ENCODE measurements at places on chromosomes 7 and 10. TPM values are rescaled to one million over a fixed set of nuclear protein-coding genes. Genes with fewer than 3 reads are reported as not detected.
A peak's percentile ranks its signal among the peaks of the same experiment; 100 is the strongest.

DNA sequence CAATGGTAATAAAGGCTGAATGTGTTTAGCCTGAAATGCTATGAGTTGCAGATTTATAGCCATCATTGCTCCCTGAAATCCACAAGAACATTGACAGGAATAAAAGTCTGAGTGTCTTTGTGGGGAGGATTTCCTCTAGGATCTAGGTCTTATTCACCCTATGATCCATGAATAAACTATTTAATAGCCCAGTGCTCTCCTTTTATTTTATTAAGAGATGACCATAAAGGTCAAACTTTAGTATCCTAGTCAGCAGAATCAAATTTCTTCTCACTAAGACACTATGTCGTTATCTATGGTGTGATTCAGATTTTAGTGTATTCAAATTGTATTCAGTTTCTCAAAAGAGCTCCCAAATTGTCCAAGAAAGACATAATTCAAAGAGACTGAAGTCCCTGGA is 67.8 kb upstream of the AKR1E2 start:
- DNase-seq, result peak; percentile 33

DNA sequence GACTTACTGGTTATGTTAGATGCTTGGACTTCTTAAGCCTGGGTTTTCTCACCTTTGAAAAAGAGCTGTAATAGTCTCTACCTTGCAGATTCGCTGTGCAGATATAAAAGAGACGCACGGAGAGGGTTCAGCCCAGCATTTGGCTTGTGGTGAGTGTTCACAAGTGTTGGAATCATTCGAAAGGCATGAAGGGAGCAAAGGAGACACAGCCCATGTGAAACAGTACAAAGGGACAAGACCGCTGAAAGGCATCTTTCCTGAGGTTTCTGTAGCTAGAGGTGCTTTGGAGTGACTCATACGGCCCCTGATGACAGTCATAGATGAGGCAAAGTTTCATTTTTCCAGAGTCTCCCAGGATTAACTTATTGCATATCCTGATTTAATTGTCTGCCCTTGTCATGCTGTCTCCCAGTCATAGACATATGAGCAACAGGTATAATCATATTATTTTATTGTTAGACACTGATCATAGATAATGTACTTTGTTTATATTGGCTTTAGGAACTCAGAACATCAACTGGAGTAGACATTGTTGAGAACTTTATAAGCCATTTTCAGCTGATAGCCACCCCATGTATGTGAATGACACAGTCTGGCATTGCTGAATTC is 171.1 kb downstream of the ADRA2A start:
- no peak for DNase-seq

DNA sequence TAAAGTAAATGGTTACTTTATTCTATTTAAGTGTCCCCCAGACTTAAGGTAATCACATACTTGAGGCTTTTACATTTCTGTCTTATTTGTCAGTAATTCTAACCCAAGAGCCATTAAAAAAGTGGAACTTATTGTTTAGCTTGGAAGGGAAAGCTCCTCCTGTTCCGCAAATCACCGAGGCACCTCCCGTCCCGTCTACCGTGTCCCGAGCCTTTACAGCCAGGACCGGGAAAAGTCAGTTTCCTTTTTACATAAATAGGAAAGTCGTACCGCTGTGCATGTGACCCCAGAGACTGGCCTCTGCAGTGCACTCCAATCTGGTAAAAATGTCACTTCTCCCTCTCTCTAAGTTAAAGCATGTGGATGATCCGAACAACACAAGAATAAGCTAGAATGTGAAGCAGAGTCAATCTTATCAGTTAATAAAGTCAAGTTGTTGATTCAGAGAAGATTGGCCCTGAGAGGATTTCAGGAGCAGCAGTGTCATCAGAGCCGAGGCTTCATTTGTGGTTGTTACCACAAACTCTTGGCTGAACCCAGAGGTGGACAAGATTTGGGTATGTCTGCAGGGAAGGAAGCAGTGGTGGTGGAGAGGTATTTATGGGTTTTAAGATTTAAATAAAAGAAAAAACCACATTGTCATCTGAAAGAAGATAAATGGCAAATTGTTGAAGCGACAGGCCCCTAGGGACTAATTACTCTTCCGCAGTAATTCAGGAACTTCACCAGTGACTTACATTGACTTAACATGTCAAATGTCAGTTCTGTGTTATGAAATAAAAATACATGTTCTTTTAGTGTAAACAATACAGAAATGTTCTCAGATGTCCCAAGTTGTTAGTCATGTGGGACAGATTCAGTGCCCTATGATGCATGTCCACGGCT is 316.6 kb upstream of the ZNF32 start:
- peak; percentile 26 for DNase-seq

- DNase-seq, result no peak
These were observed 68.8 kb downstream of the SPAG6 start for GRCh38 chr10:22414146-22414545.

DNA sequence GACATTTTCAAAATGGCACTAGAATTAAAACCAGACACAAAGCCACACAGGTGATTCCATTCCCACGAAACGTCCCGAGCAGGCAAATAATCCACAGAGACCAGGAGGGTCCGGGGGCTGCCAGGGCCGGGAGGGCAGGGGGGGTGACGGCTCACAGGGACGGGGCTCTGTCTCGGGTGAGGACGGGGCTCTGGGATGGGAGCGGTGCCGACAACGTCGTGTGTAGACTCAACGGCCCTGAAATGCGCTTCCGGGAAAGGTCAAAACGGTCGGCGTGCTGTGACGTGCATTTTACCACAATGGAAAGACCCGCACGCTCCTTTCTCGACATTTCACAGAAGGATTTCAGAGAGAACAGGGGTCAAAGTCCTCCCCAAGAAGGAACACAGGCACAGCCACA is 63.3 kb upstream of the PDGFA start:
- DNase-seq, result no peak

- peak; percentile 91 for DNase-seq
These were observed 166.0 kb downstream of the SNX13 start for GRCh38 chr7:17774248-17774647.

- DNase-seq, result no peak
These were observed 15.8 kb upstream of the SAMD8 start for GRCh38 chr10:75095631-75096030.

- no peak for DNase-seq
These were observed 103.9 kb downstream of the CDK6 start for GRCh38 chr7:92732316-92733036.

GRCh38 chr10:78533776-78534175 is 500.1 kb downstream of the RPS24 start:
- DNase-seq, result no peak

DNA sequence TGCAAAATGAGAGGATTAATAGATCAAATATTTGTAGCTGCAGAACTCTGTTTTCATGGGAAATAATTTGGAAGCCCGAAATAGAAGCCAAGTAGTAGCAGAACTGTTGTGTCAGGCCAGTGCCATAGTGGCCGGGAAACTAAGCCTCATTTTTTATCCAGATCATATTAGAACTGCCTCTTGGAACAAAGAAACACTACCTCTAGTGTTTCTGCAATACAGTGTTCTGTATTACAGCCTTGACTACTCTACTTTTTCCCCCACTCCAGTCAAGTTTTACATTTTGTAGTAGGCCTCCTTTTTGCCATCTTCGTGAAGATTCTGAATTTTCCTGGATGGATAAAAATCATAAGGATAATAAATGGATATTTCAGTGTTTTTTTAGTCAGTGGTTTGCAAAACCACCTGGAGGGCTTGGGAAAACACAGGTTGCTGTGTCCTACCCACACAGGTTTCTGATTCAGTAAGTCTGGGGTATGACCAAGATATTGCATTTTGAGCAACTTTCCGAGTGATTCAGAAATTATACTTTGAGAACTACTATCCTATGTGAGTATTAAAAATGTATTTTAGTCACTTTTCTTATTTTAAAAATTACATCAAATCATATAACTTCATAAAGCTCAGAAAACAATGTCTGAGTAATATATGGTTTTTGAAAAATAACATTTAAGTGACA is 326.2 kb upstream of the KAT6B start:
- no peak for DNase-seq

DNA sequence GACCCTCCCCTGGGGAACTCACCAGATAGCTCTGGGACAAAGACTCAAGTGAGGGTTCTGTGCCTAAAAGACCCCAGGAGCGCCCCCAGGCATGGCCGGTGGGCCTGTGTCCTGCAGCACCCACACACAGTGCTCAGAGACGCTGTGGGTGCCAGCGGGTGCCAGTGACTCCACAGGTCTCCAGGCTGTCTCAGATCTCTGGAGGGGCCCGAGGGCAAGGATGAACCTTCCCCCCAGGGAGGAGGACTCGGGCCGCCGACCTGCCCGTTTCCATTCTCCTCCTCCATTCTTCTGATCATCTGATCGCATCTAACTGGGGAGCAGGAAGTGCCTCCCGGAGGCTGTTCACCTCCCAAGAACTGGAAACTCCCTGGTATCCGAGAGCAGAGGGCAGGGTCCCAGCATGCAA is 980 bp downstream of the ADAM8 start:
- DNase-seq, result no peak

DNA sequence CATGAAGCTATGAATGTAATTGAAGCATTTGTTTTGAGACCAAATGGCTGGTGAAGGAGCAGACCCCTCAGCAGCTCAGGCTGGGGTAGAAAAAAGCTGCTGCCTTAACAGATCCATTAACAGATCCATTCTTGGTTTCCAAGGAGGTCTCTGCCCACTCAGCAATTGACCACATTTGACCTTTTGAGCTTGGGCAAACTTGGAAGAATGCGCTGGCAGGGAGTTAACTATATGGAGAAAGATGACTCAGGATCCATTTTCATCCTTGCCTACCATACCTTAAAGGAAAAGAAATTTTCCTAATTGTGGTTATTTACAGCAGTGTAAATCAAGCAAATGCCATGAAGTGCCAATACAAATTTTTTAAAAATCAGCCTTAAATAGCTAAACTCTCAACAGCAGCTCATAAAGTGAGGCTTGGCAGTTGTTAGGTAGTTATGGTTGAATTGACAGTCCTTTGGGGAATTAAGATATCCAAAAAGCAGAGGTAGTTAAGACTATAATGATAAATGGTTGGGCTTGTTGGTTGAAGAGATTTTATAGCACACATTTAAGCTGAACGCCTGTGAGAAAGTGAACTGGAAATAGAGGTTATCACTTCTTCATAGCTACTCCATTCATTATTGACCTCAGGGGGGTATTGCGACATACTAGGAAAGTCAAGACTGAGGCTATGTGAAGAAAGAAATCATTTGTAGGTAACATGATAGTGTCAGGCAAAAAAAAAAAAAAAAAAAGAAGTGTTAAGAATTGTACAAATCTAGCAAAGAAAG is 83.9 kb downstream of the MKX start:
- DNase-seq, result no peak

DNA sequence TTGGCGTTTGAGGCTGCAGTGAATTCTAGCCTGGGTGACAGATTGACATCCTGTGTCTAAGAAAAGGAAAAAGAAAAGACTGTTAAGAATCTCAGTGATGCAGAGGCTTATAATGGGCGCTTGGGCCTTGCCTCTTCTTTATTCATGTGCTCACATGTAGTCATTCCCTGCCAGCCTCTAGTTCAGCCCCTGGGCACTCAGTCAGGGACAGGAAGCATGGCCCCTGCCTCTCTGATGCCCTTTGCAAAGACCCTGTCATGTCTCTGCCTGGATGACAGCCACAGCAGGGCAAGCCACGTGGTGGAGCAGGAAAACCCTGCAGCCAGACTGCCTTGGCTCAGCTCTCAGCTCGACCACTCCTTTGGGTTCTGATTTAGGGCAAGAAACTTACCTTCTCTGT is 368.9 kb downstream of the RPS24 start:
- DNase-seq, result no peak

- DNase-seq, result peak; percentile 84
These were observed 41.1 kb downstream of the SIRT1 start for GRCh38 chr10:67925449-67926005.

GRCh38 chr10:44498222-44498621 is 113.3 kb upstream of the CXCL12 start:
- DNase-seq, result no peak

DNA sequence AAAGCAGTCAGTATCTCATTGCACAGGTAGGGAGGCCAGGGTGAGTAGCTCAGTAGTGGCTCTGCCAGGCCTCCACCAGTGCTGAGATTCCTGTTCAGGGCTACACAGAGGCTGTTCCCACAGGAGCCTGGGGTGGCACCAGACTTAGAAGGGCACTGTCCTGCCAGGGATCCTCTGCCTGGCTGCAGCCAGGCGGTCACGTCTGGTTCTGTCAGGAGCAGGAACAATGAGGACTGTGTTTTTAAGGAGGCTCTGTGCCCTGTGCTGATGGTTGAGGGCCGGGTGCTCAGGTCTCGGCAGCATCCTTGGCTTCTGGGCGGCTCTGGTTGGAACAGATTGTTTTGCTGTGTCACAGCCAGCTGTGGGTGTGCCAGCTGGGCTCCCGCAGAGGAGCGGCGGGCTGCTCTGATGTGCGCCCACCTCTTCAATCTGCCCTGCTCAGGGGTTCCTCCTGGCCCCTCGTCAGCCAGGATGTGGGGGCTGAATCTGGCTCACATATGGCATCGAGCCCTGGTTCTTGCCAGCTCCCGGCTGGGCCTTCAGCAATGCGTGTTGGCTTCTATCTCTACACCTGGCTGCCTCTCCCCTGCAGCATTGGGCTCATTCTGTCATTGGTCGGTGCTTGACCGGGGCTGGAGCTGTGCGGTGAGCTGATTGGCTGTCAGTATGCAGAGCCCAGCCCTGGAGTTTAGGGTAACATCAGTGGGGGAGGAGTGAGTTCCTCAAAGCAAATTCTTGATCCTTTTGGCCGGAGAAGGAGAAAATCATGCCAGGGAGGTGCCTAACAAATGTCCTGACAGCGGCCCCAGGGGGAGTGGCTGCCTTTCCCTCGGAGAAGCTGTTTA is 41.2 kb downstream of the TACR2 start:
- no peak for DNase-seq

- peak; percentile 64 for DNase-seq
These were observed 99.4 kb downstream of the CCDC3 start for GRCh38 chr10:12902135-12902572.

DNA sequence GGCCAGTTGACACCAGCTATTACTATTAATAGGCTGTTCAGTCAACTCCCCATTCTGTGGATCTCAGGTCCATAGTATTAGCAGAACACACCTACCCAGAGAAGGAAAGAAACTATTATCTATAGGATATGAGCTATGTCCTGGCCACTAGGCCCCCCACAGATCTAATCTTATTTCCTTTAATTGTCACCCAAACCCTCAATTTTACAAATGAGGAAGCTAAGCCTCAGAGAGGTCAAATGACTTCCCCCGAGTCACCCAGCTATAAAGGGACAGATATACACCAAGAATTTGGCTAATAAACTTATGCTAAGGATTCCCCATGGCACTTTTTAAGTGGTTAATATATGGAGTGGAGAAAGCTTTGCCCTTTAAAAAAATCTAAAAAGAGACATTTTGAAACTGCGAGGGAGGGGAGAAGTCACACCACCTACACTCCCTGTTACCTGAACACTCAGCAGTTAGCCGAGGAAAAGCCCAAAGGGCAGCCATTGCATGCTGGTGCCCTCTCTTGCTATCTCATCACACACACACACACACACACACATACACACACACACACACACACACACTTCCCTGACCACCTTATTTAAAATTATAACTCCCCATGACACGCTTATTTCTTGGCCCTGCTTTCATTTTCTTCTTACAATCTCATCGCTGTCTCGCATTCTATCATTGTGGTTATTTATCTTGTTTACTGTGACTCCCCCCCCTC is 157.0 kb upstream of the ADO start:
- DNase-seq, result no peak

- no peak for DNase-seq
These were observed 132.7 kb upstream of the KCNMA1 start for GRCh38 chr10:77770081-77770867.

The ICA1 gene
- total RNA-seq, result not detected

The DPP6 gene
- not detected for total RNA-seq

The CALHM3 gene
- not detected for total RNA-seq

The FKBP6 gene
- not detected for total RNA-seq

The CLEC2L gene
- total RNA-seq, result not detected

The CFTR gene
- under 0.01 TPM for total RNA-seq

The MRPS17 gene
- total RNA-seq, result 15.2 TPM

The PTPN20 gene
- total RNA-seq, result not detected

Measured in IMR-90 (cell line).